ENCODE measurements at places on chromosomes 7 and 10. TPM values are rescaled to one million over a fixed set of nuclear protein-coding genes. Genes with fewer than 3 reads are reported as not detected.

- no peak for DNase-seq
Measured at GRCh38 chr7:72335561-72336381, 76.4 kb downstream of the CALN1 start.

DNA sequence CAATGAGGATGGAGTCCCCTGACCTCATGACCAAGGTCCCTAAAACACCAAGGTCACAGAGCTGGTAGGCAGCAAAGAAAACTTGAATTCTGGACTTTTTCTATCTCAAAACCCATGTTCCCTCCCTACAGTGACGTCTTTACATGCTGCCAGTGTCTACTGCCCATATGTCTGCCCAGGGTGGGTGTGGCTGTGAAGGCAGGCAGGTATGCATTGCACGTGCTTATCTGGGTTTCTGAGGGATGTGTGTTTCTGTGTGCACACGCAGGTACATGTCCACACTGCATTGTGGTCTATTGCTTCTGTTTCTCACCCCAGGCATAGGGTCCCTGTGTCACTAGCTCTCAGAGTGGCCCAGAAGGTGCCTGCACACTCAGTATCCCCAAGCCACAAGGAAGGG is 13.5 kb downstream of the ATP6V1F start:
- DNase-seq, result peak; percentile 43

- DNase-seq, result peak; percentile 22
Measured at GRCh38 chr10:18723801-18724200, 64.6 kb downstream of the ARL5B start.

WDR86 gene
- 0.13 TPM for total RNA-seq

- no peak for DNase-seq
Measured at GRCh38 chr7:99848420-99849216, 20.8 kb downstream of the CYP3A43 start.

DNA sequence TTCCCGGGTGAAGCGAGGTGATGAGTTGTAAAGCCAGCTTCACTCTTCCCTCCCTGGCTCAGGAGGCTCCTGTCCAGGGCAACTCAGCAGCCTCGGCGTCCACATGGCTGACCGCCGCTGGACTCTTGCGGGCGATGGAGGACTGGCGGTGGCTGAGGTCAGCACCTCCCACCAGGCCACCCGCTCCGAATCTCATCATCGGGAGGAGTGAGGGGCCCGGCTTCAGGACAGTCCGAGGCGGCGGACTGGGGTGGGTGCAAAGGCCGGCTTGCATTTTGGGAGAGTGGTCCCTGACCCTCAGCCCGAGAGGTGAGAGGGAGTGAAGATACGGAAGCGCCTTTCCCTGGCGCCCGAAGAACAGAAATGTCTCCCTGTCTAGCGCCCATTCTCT is 759 bp downstream of the DNAJB12 start:
- no peak for DNase-seq

TFEC gene
- not detected for total RNA-seq

LGI1 gene
- total RNA-seq, result not detected

DNA sequence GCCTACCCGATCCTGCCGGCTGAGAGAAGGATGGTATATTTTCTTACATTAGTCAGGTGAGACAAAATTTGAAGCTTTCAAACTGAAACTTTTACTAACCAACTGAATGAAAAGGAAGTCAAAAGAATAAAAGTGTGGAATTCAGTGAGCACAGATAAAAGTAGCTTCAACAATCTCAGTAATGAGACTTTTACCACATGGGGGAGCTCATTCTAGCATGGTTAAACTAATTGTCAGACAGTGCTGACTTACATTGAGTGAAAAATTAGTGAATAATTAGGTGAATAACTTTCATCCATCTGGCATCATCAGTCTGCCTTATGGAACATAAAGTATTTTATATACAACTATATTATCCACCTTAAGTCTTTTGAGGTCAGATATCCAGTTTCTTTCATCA is 8.4 kb downstream of the FAM237B start:
- DNase-seq, result peak; percentile 37

DNA sequence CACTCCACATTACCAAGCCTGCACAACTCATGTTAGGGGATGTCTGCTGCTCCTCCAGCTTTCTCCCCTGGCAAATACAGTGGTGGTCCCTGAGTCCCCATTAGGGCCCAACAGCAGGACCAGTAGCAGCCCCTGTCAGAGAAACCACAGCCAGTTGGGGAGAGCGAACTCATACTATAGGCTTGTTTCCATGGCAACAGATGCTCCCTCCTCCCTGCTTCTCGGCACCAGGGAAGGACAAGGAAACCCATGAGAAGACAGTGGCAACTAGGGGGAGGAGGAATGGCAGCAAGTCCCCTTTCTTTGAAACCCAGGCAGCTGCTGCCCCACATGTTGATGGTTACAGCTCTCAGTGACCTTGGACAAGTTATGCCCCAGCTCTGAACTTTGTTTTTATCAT is 326.4 kb downstream of the KCNMA1 start:
- DNase-seq, result no peak

DNA sequence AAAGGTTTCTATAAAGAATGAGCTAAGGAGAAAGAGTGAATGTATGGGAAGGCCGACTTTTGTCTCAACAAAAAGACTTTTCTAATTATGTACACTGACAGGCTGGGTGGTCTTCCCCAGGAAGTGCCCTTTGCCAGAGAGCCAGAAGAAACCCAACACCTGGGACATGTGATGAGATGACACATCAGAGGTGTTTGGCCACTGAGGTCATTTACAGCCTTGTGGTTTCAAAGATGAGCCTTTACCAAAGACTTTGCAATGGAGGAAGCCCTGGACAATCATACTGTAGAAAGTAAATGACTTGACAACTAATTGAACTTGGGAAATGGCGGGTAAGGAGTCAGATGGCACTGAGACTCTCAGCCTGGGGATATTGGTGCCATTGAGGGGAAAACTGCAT is 3.4 kb upstream of the NRG3 start:
- no peak for DNase-seq

DNA sequence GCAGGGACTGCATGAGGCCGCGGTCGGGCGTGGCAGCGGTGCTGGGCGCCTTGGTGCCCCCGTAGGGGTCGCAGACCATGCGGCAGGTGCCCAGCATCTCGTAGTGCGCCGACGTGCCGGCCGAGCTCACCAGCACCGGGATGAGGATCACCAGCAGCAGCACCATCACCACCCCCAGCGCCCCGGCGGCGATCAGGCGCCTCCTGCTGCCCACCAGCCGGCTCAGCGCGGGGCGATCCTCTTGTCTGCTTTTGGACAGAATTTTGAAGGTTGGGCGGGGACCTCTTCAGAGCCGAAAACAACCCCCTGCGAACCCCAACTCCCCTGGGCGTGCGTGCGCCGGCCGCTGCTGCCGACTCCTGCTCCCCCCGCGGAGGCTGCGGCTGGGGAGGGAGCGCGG is 779 bp downstream of the C1QL3 start:
- DNase-seq, result no peak

TMEM254 gene
- total RNA-seq, result 7.1 TPM

- DNase-seq, result no peak
Measured at GRCh38 chr10:133130602-133131001, 29.4 kb upstream of the KNDC1 start.

GRCh38 chr7:48085433-48085791 is 3.7 kb upstream of the UPP1 start:
- DNase-seq, result no peak

DNA sequence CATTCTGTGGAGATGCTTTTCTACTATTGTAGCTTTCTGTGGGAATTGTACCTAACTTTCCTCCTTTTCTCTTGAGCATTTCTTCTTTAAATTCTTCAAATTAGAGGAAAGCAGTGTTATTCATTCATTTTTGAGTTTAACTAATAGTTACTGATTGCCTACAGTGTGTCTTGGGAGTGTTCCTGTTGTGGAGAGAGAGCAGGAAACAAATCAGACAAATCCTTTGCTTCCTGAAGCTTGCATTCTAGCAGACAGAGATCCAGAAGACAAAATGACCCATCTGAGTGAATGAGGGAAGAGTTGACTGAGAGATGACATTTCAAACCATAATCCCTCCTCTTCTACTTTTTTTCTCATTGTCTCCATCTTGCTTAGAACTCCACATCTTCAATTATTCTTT is 170.4 kb downstream of the SUGCT start:
- DNase-seq, result no peak

GRCh38 chr10:63603709-63604445 is 82.7 kb downstream of the REEP3 start:
- no peak for DNase-seq

- DNase-seq, result no peak
Measured at GRCh38 chr7:2941216-2941859, 97.2 kb upstream of the GNA12 start.

AKR1D1 gene
- total RNA-seq, result under 0.01 TPM

GRCh38 chr7:40263752-40264390 is 129.1 kb downstream of the SUGCT start:
- DNase-seq, result no peak

TEX36 gene
- total RNA-seq, result not detected

DNA sequence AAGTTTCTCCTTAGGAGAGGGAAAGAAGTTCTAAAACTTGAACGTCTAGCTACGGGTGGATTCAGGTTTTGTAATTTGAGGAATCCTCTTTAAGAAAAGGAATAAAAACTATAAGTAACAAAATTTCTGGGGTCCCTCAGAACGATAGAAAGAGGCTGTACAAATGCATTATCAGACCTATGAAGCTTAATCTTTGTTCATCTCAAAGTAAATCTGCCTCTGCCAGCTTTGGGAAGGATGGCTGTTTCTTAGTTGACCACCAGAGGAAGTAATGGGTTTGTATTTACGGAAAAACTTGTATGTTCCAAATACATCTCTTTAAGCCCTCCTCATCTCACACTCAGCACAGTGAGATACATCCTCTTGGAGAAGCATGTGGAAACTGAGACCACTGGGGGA is 864 bp downstream of the PSTK start:
- peak; percentile 36 for DNase-seq

- DNase-seq, result no peak
Measured at GRCh38 chr10:75240329-75241076, 4.7 kb upstream of the COMTD1 start.

- no peak for DNase-seq
Measured at GRCh38 chr7:146641491-146641890, 524.9 kb downstream of the CNTNAP2 start.

GRCh38 chr10:60604342-60604741 is 173.9 kb upstream of the CDK1 start:
- DNase-seq, result no peak

NKX2-3 gene
- total RNA-seq, result not detected

GRCh38 chr10:3780021-3780770 is 4.8 kb downstream of the KLF6 start:
- DNase-seq, result peak; percentile 52

DNA sequence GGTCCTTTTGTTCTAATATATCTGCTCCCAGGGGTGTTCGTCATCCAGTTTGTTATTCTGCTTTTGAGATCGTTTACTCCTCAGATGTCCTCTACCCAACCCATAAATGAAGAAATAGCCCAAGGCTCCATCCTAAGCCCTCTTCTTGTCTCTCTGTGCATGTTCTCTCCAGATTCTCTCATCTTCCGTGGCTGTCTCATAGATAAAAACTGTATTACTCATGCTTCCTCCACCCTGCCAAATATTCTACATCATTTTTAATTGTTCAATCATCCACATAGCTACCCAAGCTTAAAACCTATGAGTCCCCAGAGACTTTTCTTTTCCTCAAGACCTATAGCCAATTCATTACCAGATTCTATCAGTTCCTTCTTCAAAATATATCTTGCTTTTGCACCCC is 44.9 kb downstream of the CAV1 start:
- DNase-seq, result peak; percentile 89

- no peak for DNase-seq
Measured at GRCh38 chr7:122380992-122381391, 76.4 kb upstream of the FEZF1 start.

- peak; percentile 2 for DNase-seq
Measured at GRCh38 chr7:70134029-70134770, 535.9 kb downstream of the AUTS2 start.

DNA sequence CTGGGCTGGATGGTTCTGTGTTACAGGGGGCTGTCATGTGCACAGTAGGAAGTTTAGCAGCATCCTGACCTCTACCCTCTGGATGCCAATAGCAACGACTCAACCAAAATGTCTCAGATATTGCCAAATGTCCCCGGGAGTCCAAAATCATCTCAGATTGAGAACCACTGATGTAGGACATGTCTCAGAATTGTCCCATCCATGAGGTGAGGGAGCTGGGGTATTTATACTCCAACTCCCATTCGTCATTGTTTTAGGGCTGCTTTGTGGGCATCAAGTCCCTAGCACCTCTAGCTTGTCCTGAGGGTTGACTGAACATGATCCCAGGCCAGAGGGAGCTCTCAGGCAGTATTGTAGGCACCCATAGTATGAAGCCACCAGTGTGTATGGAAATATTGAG is 25.2 kb upstream of the COMTD1 start:
- no peak for DNase-seq

GBX1 gene
- not detected for total RNA-seq

DNA sequence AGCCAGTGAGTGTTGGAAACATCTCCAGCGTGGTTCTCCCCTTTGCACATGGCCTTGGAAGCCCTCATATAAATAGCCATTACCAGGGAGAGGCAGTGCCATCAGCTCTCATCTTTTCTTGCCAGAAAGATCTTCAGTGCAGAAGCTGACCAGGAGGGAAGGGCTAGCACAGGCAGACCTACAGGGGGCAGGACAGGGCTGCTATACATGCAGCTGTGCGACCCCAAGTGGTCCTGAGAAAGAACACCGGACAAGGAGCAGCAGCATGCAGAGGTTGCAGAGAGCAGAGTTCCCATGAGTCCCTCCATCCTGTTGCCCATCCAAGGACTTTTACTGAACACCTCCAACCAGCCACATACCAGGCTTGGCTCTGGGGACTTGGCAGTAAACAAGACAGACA is 17.1 kb downstream of the GRID1 start:
- DNase-seq, result no peak

DNA sequence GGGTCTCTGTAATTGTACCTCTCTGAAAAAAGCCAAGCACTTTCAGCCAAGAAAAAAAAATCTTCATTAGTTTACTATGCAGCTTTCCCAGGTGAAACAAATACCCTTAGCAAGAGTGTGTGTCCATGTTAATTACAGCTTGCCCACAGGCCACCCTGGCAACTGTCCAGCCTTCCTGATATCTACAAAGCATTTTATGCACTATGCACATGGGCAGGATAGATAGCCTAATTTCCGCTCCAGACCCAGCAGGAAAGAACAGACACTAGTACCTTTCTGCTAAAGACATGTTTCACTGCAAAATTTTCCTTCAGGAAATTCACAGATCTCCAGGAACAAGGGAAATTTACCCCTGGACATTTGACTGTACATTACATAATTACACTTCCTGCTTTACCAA is 24.4 kb downstream of the CACNA2D1 start:
- no peak for DNase-seq

- no peak for DNase-seq
Measured at GRCh38 chr10:6065406-6065805, 3.2 kb upstream of the IL2RA start.

GRCh38 chr7:85620936-85621685 is 434.3 kb upstream of the SEMA3D start:
- no peak for DNase-seq

STEAP1 gene
- 12.7 TPM for total RNA-seq

- no peak for DNase-seq
Measured at GRCh38 chr10:122500194-122500593, 38.8 kb downstream of the HTRA1 start.

GRCh38 chr10:77732213-77733003 is 94.8 kb upstream of the KCNMA1 start:
- DNase-seq, result no peak

PRLHR gene
- not detected for total RNA-seq

Data from bronchial epithelial cell (primary cell).